NCI-H1048 (cell line): ENCODE measurements at places on chromosomes 12 and 14.

GRCh38 chr14:37171678-37172023 lies 755 bp downstream of the SLC25A21 start:
- no peak for DNase-seq

- no peak for DNase-seq
These were observed 127.6 kb upstream of the MED13L start for GRCh38 chr12:116404913-116405611.

GRCh38 chr14:49114161-49114893 lies 471.9 kb downstream of the RPS29 start:
- no peak for DNase-seq

- no peak for DNase-seq
These were observed 205.8 kb downstream of the NTF3 start for GRCh38 chr12:5637698-5638097.

GRCh38 chr14:92259613-92260357 lies 63.2 kb upstream of the SLC24A4 start:
- DNase-seq: no peak

GRCh38 chr14:92353447-92353846 lies 30.5 kb downstream of the SLC24A4 start:
- DNase-seq: no peak
